ENCODE measurements at places on chromosomes 7 and 10. TPM values are rescaled to one million over a fixed set of nuclear protein-coding genes. Genes with fewer than 3 reads are reported as not detected.

GRCh38 chr10:88525371-88526069 is 57.6 kb downstream of the RNLS start:
- no peak for DNase-seq

DNA sequence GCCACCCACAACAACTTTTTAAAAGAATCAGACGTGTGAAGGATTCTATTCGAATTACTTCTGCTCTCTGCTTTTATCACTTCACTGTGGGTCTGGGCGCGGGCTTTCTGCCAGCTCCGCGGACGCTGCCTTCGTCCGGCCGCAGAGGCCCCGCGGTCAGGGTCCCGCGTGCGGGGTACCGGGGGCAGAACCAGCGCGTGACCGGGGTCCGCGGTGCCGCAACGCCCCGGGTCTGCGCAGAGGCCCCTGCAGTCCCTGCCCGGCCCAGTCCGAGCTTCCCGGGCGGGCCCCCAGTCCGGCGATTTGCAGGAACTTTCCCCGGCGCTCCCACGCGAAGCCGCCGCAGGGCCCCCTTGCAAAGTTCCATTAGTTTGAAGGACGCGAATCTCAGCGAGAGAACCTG is 461 bp upstream of the HTRA1 start:
- DNase-seq, result no peak

DNA sequence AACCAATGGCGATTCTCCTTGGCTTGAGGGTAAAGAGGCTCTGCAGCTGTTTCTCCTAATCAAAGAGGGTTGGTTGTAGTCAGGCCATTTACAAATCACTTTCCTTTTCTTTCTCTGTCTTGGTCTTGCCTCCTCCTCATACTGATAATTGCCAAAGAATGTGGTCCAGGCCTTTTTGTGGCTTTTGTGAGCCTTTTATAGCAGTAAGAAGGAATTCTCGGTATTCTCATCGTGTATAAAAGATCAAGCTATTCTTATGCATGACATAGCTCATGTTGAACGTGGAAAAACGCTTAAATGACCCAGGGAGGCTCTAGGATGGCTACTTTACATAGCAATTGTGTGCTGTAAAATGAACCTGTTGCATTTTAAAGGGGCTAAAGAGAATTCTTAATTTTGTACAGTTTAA is 62.6 kb downstream of the RBM20 start:
- no peak for DNase-seq

DNA sequence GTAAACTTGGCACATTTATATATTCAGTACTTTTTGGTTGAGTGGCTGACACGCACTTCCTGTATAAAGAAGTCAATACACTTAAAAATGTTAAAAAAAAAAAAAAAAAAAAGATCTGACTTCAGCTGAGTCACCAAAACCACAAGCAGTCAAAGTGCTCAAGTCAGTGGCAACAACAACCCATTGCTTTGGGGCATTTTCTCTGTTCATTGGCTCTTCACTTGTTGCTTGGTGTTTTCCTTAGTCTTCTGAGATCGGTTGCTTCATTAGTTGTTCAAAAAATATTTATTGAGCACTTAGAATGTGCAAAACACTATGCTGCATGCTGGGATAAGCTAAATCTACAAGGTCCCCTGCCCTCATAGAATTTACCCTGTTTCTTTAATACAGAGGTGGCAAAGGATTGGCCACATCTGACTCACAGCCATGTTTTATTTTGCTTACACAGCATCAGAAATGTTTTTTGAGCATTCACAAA is 63.7 kb downstream of the ZNRF2 start:
- no peak for DNase-seq

DNA sequence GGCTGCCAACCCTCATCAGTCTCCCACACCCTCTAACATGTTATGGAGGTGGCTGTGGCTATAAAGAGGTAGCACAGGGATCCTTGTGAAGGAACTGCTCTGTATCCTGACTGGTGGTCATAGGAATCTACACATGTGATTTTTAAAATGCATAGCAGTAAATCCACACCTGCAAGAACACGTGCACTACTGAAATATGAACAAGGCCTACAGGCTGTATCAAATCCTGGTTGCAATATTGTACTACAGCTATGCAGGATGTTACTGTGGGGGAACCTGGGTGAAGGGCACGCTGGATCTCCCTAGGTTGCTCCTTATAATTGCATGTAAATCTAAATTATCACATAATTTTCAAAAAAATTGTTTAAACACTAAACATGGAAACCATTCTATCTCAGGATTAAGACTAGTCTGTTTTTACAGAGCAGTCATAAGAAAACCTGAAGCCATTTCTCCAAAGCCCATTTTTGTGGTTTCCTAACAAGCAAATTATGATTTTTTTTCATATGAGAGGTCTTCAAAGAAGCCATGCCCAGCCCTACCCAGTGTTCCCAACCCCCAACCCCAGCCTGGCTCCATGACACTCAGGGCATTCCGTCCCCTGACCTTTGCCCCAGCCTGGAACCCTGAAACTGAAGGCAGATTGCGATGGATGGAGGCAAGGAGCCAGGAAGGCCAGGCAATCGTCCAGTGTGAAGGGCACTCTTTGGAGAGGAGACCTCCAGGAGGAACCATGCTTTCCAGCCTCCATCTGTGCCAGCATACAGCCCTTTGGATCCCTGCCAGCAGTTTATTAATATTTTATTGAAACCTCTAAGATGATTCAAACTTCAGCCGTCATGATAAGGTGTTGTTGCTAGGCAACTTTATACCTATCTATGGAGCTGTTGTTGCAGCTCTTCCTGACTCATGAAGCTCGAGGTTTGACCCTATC is 161.0 kb downstream of the GRID1 start:
- DNase-seq, result no peak

DNA sequence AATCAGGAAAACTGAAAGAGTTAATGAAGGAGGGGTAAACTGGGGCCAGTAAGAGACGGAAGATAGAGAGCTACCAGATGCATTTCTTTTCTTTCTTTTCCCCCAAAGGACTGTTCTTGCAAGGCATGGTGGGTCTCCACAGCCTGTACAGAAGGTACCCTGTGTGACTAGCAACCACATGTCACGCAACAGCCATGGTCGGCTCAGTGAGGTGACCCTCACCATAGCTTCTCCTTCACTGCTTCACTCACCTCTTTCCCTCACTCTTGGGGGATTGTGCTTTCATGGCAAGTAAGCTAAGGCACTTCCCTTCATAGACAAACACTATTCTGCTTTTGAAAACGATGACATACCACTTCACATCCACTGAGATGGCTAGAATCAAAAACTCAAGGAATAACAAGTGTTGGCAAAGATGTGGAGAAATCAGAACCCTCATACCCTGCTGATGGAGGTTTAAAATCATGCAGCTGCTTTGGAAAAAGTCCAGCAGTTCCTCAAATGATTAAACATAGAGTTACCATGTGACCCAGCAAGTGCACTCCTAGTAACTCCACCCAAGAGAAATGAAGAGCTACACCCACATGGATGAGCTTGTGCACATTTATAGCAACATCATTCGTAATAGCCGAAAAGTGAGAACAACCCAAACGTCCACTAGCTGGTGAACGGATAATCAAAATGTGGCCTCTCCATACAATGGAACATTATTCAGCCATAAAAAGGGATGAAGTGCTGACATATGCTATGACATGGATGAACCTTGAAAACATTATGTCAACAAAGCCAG is 3.8 kb upstream of the INSIG1 start:
- DNase-seq, result no peak

DNA sequence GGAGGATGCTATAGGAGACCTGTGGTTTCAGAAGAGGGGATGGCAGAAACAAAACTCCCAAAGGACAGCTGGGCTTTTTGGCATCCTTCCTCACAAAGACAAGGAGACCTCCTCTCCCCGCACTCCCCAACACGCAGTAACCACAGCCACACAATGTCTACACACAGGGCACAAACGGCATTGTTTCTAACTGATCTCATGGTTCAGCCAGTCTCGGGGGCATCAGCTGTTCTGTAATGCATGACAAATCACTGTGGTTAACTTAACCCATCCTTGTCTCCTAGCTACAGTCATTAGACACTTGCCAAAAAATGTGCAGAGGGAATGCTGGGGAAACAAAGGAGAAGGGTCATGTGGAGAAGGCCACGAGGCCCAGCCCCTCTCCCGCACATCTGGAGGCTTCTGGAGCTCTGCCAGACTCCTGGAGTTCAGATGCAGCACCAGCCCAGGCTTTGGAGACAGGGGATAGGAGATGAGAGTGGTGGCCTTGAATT is 7.6 kb upstream of the ADAMTS14 start:
- DNase-seq, result peak; percentile 4

GRCh38 chr7:129359638-129360037 is 74.6 kb upstream of the STRIP2 start:
- DNase-seq, result no peak

DNA sequence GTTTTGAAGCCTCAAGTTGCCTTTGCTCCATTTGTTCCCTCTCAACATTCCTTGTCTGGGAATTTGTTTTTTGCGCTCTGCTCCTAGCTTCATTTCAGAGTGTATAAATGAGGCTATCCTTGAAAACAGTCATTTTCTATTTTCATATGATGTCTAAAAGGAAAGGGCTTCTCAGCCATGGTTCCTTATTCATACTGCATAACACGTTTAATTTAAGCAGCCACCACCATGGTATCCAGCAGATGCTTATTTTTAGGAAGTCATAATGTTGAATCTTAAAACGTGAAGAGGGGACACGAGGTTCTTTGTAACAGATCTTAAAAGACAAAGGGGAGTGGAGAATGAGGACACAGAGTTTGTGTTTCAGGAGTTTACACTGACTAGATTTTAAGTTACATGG is 14.5 kb downstream of the POU6F2 start:
- DNase-seq, result no peak

Gene ACSM6
- total RNA-seq, result not detected

Gene PTPRZ1
- total RNA-seq, result not detected

Gene PARD3
- total RNA-seq, result 61.9 TPM

All from G401 (cell line).